ENCODE measurements at places on chromosomes 4 and X.
A peak's percentile ranks its signal among the peaks of the same experiment; 100 is the strongest.

DNA sequence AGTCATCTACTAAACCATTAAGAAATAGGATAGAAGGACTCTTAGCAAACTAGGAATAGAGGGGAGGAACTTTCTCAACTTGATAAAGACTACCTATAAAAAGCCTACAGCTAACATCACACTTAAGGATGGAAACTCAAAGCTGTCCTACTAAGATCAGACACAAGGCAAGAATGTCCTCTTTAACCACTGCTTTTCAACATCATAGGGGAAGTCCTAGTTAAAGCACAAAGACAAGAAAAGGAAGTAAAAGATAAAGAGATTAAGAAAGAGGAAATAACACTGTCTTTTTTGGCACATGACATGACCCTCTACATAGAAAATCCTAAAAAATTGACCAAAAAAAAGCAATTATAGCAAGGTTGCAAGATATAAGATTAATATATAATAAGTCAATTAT is 136.6 kb downstream of the FBXW7 start:
- peak; percentile 20 for DNase-seq

- DNase-seq: no peak
These were observed 8.6 kb downstream of the GABRA4 start for GRCh38 chr4:46984781-46985180.

- DNase-seq: no peak
These were observed 82.8 kb downstream of the LNX1 start for GRCh38 chr4:53508446-53508845.

DNA sequence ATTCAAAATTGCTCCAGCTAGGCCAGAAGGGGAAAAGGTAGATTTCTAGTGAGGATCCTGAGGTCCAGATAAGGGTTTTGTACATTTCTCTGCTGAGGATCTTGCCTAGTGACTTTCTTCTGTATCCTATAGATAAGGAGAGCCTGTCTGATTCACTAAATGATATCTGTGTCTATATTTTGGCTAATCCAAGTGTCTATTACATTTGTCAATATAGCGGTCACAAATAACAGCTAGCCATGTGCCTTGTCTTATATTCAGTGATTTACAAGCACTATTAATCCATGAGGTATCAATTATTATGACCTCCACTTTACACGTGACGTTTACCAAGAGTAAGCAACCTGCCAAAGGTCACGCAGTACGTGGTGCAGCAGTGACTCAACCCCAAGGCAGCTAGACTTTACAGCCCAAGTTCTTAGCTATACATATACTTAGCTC is 41.6 kb downstream of the TMEM165 start:
- no peak for DNase-seq

DNA sequence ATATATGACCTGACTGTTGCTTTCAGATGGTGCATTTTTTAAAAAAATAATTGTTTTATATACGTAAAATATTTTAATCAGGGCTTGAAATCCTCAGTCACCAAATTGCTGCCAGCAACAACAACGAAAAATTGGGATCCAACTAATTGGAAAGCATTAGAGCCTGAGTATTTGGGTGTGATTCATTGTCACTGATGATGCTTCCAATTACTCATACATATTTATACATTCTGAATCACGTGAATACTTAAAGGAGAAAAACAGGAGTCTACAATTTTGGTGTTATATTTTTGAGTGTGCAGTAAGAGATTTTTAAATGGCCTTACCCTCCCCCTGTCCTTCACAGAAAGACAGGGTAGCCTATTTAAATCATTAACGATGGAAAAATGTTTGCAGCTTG is 765.6 kb upstream of the TENM3 start:
- DNase-seq: no peak

- DNase-seq: no peak
These were observed 134.2 kb downstream of the GALNTL6 start for GRCh38 chr4:171947400-171947799.

- no peak for DNase-seq
These were observed 156.6 kb downstream of the FAM13A start for GRCh38 chr4:88900432-88900831.

- no peak for DNase-seq
These were observed 240.1 kb upstream of the NOCT start for GRCh38 chr4:138775489-138775888.

GRCh38 chrX:154366666-154367055 is 7.8 kb downstream of the FLNA start:
- no peak for DNase-seq

Data from activated CD4-positive, alpha-beta T cell treated with anti-CD3 and anti-CD28 coated beads, Interleukin-2, amount 50 U/mL, for 16 hours (primary cell).